ENCODE measurements at places on chromosomes 7 and 10. TPM values are rescaled to one million over a fixed set of nuclear protein-coding genes. Genes with fewer than 3 reads are reported as not detected.

Gene TAS2R3
- total RNA-seq, result 1.0 TPM

Gene VKORC1L1
- 23.6 TPM for total RNA-seq

Gene MRLN
- not detected for total RNA-seq

Gene GIMAP1
- total RNA-seq, result 0.07 TPM

Gene POP7
- total RNA-seq, result 72.8 TPM

Gene HOXA10
- not detected for total RNA-seq

DNA sequence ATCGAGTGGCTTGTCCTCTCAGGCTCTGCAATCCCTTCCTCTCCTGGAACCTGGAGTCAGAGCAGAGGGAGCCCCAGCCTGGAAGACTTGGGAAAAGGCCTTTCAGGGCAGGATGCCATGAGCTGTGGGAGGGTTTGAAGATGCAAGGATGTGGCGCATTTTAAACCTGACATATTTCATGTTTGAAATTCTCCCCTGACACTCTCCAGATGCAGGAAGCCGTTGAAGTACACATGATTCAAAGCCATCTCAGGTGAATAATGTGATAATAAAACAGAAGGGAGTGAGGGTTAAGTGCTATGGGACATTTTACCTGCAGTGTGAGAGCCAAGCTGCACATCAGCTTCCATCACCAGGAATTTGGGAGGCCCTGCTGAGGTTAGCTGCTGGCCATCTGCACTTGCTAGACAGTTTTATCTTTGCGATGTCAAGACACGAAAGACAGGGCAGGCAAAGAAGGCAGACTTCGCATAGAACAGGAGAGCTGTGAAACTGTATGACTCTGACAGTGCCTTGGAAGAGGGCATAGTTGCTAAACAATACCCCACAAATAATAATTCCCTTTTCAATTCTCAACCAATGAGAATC lies 159.1 kb upstream of the GDF10 start:
- H3K4me3 ChIP-seq, result no peak overlapping the region
- no peaks in the 10 kb centered on the region for H3K4me1 ChIP-seq

GRCh38 chr7:99693427-99694200 lies 13.8 kb upstream of the CYP3A5 start:
- DNase-seq, result no peak
- no peaks in the 10 kb centered on the region for H3K4me1 ChIP-seq
- no peaks in the 10 kb centered on the region for H3K36me3 ChIP-seq

- H3K4me3 ChIP-seq, result no peak overlapping the region
- no peaks in the 10 kb centered on the region for H3K4me1 ChIP-seq
- H3K27ac ChIP-seq, result no peak overlapping the region
These were observed 581.7 kb downstream of the REEP3 start for GRCh38 chr10:64102916-64103315.

DNA sequence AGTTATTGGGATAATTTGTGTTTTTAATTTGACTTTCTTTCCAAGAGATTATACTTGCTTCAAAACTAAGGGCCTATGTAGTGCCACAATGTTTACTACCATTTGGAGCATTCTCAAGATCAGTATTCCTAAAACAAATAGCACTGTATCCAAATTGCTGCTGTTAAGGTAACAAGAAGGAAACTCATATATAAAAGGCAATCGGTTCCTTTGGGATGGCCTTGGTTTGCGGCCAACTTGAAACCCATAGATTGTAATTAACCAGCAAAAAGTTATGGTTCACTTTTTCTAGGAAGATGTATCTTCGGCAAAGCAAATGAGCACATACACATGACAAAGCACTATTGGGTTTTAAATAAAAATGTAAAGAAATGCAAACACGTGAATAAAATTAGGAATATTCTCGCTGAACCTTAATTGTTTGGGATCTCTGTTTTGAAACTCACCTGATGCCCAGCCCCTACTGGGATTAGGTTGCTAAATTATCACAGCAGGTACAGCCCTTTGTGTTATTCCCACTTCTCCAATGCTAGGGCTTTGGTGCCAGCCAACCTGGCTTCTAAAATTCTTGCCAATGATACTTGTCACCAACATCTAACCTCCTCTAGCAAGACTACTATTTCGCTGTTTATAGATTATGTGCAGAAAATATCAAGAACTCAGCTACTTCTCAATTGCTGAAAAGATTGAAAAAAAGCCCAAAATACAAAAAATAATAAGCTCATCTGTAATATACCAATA lies 16.0 kb downstream of the CDNF start:
- no peak overlapping the region for H3K4me3 ChIP-seq
- no peak for DNase-seq
- no peaks in the 10 kb centered on the region for H3K27me3 ChIP-seq
- no peak overlapping the region for H3K27ac ChIP-seq
- no peaks in the 10 kb centered on the region for H3K36me3 ChIP-seq
- H3K4me1 ChIP-seq, result peaks cover 4% of the 10 kb centered on the region

- H3K36me3 ChIP-seq, result no peaks in the 10 kb centered on the region
- no peak for DNase-seq
- H3K27me3 ChIP-seq, result no peaks in the 10 kb centered on the region
- H3K4me3 ChIP-seq, result no peak overlapping the region
- no peaks in the 10 kb centered on the region for H3K4me1 ChIP-seq
These were observed 495.8 kb downstream of the MDFIC start for GRCh38 chr7:115417662-115418061.

DNA sequence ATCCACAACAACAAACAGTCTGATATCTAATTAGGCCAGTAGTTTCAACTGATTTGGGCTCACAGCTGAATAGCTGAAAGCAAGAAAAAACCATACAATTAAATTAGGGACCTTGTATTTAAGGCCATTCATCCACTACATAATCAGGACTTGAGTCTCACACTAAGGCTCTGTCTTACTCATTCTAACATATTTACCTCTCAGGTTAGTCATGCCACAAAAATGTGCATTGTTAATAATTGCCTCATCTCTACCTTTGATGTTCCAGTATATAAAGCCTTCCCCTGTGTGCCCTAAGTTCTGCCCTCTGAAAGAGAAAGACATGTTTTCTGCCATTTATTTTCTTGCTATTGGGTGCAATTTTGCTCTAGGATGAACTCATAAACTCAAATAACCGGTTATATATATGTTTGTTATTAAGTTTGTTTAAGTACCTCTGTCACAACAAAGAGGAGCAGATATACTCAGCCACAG lies 5.3 kb upstream of the C1GALT1 start:
- no peak for DNase-seq
- H3K4me1 ChIP-seq, result peaks cover 7% of the 10 kb centered on the region
- no peaks in the 10 kb centered on the region for H3K27me3 ChIP-seq
- no peaks in the 10 kb centered on the region for H3K36me3 ChIP-seq

GRCh38 chr10:80356563-80356988 lies at the start of the genes DYDC1 and DYDC2:
Gene DYDC1 (minus strand): TSS chr10:80356755. CDS start chr10:80352601, 4,154 bp downstream.
Gene DYDC2 (plus strand): TSS chr10:80356781. CDS start chr10:80362444, 5,663 bp downstream.
- no peak within 1 kb of the TSS for H3K27ac ChIP-seq
- no peak within 1 kb of the TSS for H3K4me3 ChIP-seq
- no peaks in the 10 kb centered on the region for H3K4me1 ChIP-seq
- no peaks in the 10 kb centered on the region for H3K36me3 ChIP-seq
- no peak for DNase-seq

- H3K36me3 ChIP-seq, result no peaks in the 10 kb centered on the region
- H3K27me3 ChIP-seq, result no peaks in the 10 kb centered on the region
- DNase-seq, result no peak
- H3K4me1 ChIP-seq, result no peaks in the 10 kb centered on the region
- no peak overlapping the region for H3K4me3 ChIP-seq
- no peak overlapping the region for H3K27ac ChIP-seq
These were observed 42.1 kb upstream of the CXCL12 start for GRCh38 chr10:44427037-44427436.

DNA sequence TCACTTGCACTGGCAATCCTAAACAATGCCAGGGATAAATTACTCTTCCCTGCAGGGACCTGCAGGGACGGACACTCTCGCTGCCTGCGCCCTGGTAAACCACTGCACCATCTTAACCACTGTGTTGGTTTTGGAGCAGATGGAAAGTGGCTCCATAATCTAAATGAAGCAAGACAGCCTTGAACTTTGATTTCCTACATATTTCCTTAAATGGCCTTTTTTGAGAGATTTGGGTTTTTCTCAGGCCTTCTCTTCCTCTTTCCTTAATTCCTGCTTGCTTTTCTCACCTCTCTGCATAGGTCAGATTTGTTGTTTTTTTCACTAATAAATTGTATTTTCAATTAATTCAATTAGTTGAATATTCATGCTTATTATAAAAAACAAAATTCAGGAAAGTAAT lies 2.8 kb downstream of the PILRA start:
- H3K27ac ChIP-seq, result no peak overlapping the region
- no peak for DNase-seq

GRCh38 chr7:141361479-141361878 lies 189.7 kb upstream of the AGK start:
- H3K36me3 ChIP-seq, result no peaks in the 10 kb centered on the region
- no peaks in the 10 kb centered on the region for H3K27me3 ChIP-seq
- H3K27ac ChIP-seq, result no peak overlapping the region

GRCh38 chr7:29812185-29812876 lies 6.0 kb downstream of the WIPF3 start:
- no peak for DNase-seq
- no peaks in the 10 kb centered on the region for H3K4me1 ChIP-seq
- H3K27ac ChIP-seq, result no peak overlapping the region
- H3K36me3 ChIP-seq, result no peaks in the 10 kb centered on the region
- no peak overlapping the region for H3K4me3 ChIP-seq

- no peak overlapping the region for H3K4me3 ChIP-seq
- no peaks in the 10 kb centered on the region for H3K36me3 ChIP-seq
- DNase-seq, result no peak
- no peaks in the 10 kb centered on the region for H3K27me3 ChIP-seq
- no peak overlapping the region for H3K27ac ChIP-seq
These were observed 225.4 kb downstream of the ZMYND11 start for GRCh38 chr10:360653-361052.

- no peaks in the 10 kb centered on the region for H3K4me1 ChIP-seq
- H3K4me3 ChIP-seq, result no peak overlapping the region
- H3K27ac ChIP-seq, result no peak overlapping the region
- H3K36me3 ChIP-seq, result no peaks in the 10 kb centered on the region
These were observed 284.1 kb upstream of the NPSR1 start for GRCh38 chr7:34373940-34374339.

- no peak overlapping the region for H3K27ac ChIP-seq
- H3K36me3 ChIP-seq, result no peaks in the 10 kb centered on the region
- no peak for DNase-seq
These were observed 67.7 kb upstream of the NEUROD6 start for GRCh38 chr7:31408140-31408729.

GRCh38 chr7:139886206-139886605 lies 57.1 kb downstream of the TBXAS1 start:
- no peaks in the 10 kb centered on the region for H3K36me3 ChIP-seq
- no peaks in the 10 kb centered on the region for H3K4me1 ChIP-seq
- DNase-seq, result no peak
- H3K4me3 ChIP-seq, result no peak overlapping the region

GRCh38 chr7:111871283-111871682 lies 309.0 kb upstream of the IMMP2L start:
- no peaks in the 10 kb centered on the region for H3K4me1 ChIP-seq
- H3K27me3 ChIP-seq, result no peaks in the 10 kb centered on the region
- DNase-seq, result no peak
- H3K27ac ChIP-seq, result no peak overlapping the region
- no peaks in the 10 kb centered on the region for H3K36me3 ChIP-seq
- H3K4me3 ChIP-seq, result no peak overlapping the region

GRCh38 chr7:8134089-8134733 lies 127.8 kb downstream of the ICA1 start:
- no peak overlapping the region for H3K4me3 ChIP-seq
- H3K27ac ChIP-seq, result no peak overlapping the region
- no peaks in the 10 kb centered on the region for H3K36me3 ChIP-seq
- no peaks in the 10 kb centered on the region for H3K4me1 ChIP-seq
- no peaks in the 10 kb centered on the region for H3K27me3 ChIP-seq
- no peak for DNase-seq

- no peaks in the 10 kb centered on the region for H3K27me3 ChIP-seq
- no peak overlapping the region for H3K4me3 ChIP-seq
- no peaks in the 10 kb centered on the region for H3K4me1 ChIP-seq
- no peak for DNase-seq
These were observed 291.8 kb downstream of the TCERG1L start for GRCh38 chr10:131019696-131020095.

GRCh38 chr7:43302211-43302711 lies 189.8 kb downstream of the HECW1 start:
- no peak for DNase-seq
- no peaks in the 10 kb centered on the region for H3K36me3 ChIP-seq
- no peak overlapping the region for H3K27ac ChIP-seq

- no peak overlapping the region for H3K4me3 ChIP-seq
- H3K4me1 ChIP-seq, result no peaks in the 10 kb centered on the region
- no peak for DNase-seq
- no peak overlapping the region for H3K27ac ChIP-seq
These were observed 107.1 kb upstream of the HABP2 start for GRCh38 chr10:113445736-113446135.

DNA sequence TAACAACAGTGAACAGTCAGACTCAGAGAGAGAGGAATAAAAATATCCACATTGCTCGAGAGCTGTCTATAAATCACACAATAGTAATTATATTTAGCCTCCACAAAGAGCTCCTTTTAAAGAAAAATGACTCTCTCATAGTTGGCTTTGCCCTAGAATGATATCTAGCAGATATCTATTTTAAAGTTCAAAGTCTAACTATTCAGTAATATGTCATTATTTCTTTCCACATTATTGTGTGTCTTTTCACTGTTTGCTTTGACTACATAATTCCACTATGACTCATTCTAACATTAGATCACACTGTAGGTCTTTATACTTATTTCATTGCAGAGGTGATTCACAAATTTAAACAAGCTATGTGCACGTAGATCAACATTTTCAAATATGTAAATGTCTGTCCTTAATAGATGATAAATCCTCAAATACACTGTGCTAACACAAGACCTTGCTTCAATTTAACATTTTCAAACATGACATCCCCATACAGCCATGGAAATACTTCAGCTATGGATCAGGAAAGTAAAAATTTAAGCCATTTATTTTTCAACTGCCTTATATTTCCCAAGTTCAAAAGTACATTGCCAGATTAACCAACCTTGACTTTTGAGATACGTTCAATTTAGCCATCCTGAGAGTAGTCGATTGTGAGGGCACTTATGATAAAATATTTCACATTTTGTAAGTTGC lies 99.9 kb upstream of the AKR1E2 start:
- H3K27me3 ChIP-seq, result no peaks in the 10 kb centered on the region
- no peak for DNase-seq
- no peak overlapping the region for H3K4me3 ChIP-seq
- no peak overlapping the region for H3K27ac ChIP-seq
- H3K36me3 ChIP-seq, result no peaks in the 10 kb centered on the region

DNA sequence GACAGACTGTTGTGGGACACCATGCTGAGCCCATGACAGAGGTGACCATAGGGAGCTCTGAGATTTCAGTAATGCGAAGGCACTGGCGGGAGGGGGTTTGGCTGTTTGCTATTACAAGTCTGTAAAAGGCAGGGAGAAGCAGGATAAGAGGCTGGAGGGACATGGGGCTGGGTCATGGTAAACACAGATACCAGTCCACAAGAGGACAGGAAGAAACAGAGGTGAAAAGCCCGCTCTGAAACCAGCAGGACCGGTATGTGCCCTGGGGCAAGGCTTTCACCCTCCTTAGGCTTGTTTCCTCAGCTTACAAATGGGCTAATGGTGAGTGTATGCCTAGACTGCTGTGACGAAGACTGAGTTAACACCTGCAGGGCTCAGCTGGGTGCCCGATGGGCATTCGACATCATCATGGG lies 34.1 kb downstream of the ANXA11 start:
- H3K27me3 ChIP-seq, result no peaks in the 10 kb centered on the region
- no peak overlapping the region for H3K4me3 ChIP-seq
- no peaks in the 10 kb centered on the region for H3K36me3 ChIP-seq
- H3K4me1 ChIP-seq, result no peaks in the 10 kb centered on the region
- no peak for DNase-seq

GRCh38 chr10:11551916-11552602 lies 59.4 kb downstream of the USP6NL start:
- H3K4me1 ChIP-seq, result peaks cover 88% of the 10 kb centered on the region
- no peaks in the 10 kb centered on the region for H3K27me3 ChIP-seq
- H3K4me3 ChIP-seq, result no peak overlapping the region
- H3K36me3 ChIP-seq, result peaks cover 9% of the 10 kb centered on the region
- DNase-seq, result no peak
